ENCODE measurements at places on chromosomes 11 and 22.

DNA sequence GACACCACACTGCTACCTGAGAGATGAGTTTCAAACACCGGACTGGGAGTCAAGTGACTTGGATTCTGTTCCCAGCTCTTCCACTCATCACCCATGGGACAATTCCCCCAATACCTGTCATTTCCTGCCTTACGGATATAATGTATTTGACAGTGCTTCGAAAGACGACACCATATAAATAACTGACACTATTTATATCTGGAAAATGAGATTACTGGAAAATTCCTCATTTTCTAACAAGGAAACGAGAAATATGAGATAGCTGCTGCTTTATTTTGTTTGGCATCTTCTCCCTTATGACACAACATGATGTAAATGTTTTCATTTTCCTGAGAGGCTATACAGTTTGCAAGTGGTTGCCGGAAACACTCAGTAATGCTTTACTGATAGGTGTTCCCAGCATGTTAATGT is 8.6 kb downstream of the HSCB start:
- DNase-seq = no peak

GRCh38 chr11:98207086-98207485 is 813.7 kb upstream of the CNTN5 start:
- no peak for DNase-seq

DNA sequence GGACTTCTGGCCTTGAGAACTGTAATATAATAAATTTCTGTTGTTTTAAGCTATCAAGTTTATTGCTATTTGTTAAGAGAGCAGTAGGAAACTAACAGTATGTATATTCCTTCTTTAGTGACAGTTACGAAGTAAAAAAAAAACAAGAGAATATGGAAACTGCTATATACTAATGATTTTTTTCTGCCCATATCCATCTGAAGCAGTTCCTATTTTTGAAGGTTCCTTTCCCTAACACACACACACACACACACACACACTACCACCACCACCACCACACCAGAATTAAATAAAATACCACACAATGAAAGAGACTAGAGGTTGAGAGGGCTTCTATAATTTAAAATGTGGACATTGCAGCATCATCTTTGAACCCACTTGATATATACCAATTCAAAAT is 44.4 kb upstream of the CARD18 start:
- DNase-seq = no peak

- DNase-seq = no peak
These were observed 66.7 kb downstream of the PACS1 start for GRCh38 chr11:66136752-66137123.

DNA sequence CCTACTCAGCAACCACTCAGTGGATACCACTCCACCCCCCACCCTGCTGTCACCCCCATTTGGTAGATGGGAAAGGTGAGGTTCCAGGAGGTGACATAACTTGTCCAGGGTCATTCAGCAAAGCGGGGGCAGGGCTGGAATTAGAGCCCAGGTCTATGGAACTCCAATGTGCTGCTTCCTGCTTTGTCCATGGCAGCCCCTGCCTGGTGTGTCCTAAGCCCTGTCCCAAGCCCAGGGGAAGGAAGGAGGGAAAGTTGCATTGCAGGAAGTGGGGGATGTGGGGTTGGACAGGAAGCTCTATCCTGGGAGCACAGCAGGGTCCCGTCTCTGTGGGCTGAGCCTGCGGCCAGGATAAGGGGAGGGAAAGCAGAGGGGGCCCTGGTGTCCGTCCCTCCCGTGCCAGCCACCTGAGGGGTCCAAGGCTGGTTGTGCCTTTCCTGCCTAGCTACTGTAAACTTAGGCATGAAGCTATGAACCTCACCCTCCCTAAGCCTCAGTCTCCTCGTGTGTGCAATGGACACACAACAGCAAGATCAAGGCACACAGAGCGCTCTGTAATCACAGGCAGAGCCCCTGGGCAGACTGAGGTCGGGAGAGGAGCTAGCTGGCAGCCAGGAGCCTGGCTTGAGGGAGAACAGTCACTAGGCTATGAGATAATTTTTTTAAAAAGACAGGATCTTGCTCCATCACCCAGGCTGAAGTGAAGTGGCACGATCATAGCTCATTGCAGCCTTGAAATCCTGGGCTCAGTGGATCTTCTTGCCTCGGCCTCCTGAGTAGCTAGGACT is 12.9 kb downstream of the GAL3ST1 start:
- DNase-seq = no peak
